ENCODE measurements at places on chromosomes 4 and X. TPM values are rescaled to one million over a fixed set of nuclear protein-coding genes. Genes with fewer than 3 reads are reported as not detected.

RAB33A gene
- 0.28 TPM for polyA plus RNA-seq

COL4A5 gene
- 33.1 TPM for polyA plus RNA-seq

SERTM2 gene
- 0.88 TPM for polyA plus RNA-seq

HAND2 gene
- 0.75 TPM for polyA plus RNA-seq

TLR6 gene
- 1.1 TPM for polyA plus RNA-seq

SPANXC gene
- polyA plus RNA-seq, result not detected

PLXNA3 gene
- 48.1 TPM for polyA plus RNA-seq

LONRF3 gene
- 2.4 TPM for polyA plus RNA-seq

Measured in muscle of leg (tissue), 16 donors.